ENCODE measurements at places on chromosomes 16 and 17. TPM values are rescaled to one million over a fixed set of nuclear protein-coding genes. Genes with fewer than 3 reads are reported as not detected.

APOBR gene
- total RNA-seq = 25.5 TPM

TNRC6C gene
- total RNA-seq = 24.9 TPM

SYT17 gene
- total RNA-seq = not detected

ADAM11 gene
- 0.35 TPM for total RNA-seq

SLC38A10 gene
- 81.7 TPM for total RNA-seq

DHRS7C gene
- total RNA-seq = not detected

Data from activated CD8-positive, alpha-beta memory T cell treated with anti-CD3 and anti-CD28 coated beads, Interleukin-2, amount 10 ng/mL, durations not matched to agents 7 days and 5 days (primary cell).